ENCODE measurements at places on chromosomes 6 and 20.

DNA sequence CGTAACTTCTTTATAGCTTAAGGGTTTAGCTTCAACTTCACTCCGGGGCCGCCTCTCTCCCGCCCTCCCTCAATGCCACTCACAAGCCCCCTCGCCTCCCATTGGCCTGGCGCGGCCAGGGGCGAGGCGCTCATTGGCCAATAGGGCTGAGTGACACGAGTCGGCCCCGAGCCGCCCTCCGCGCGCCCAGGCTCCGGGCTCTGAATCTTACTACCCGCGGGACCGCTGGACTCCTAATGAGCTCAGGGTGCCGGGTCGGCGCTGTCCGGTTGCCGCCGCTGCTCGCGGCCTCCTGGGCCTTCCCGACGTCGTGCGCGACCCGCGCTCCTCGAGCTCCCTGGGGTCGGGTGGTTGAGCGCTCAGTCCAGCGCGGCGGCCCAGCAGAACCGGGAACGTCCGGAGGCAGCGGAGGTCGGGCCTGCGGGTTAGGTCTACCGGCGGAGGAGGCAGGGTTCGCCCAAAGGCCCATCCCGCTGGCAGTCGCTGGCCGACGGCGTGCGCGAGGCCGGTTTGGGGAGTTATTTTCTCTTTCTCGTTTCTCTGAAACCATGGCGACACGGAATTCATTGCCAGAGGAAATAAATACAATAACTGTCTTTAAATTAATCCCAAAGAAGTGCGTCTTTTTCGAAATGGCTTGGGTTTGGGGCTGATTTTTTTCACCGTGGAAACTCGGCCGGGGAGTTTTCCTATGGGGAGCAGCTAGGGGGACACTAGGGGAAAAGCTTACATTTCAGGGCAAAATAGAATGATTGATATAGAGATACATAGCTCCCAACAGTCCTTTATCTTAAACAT, at the start of gene SIM1:
SIM1 (minus strand) TSS at position 19 of the 798 bp plus-strand sequence. CDS start 1,453 bp downstream, outside the sequence.
- no peak for DNase-seq

GRCh38 chr20:39607141-39607540, 645.0 kb downstream of the DHX35 start:
- no peak for DNase-seq

DNA sequence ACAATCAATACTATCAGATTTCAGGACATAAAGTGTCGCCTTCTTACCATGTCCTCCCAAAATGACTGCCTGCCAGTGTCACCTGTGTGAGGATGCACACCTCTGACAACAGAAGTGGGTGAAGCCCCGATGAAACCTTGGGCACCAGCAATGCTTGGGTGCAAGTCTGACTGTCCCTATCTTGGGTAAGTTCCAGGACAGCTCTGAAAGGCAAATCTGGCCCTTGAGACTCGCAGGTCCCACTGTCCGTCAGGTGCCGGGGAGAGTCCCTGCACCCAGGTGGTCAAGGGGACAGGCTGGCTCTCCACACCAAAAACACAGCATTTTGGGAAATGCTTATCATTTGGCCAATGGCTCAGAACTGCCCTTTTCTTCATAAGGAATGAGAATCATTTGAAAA, 43.3 kb downstream of the EZR start:
- DNase-seq: no peak

DNA sequence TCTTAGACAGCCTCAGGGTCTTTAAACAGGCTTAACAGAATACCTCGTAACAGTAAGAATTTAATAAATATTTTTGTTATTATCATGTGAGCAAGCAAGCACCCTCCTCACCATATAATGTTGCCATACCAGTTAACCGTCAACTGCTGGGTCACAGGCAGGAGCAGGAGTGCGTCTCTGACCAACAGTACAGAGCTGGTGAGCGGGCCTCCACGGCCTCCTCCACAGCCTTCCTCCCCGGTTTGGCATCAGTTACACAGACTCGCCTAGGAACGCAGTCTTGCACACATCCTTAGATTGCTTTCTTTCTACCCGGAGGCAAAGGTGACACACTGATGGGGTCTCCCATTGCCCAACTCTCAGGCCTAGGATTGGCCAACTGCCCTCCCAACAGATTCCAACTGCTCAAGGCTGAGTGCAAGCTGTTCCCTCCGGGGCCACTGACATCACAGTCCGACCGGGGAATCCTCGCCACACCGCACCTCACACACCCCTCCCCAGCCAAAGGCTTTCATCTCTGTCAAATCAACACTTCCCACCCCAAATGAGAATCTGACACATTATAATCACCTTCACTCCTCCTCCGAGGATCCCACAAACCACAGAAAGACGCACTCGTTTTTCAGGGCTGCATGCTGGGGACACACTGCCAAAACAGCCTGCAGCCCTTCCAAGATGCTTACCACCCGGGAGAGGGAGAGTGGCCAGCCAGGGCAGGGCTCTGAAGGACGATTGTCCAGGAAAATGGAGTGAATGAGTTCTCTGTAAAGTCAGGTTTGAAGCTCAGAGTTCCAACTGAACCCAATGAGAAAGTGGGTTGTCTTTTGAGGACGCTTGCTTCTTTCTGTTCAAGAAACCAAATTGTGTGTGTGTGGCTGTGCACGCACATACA, 63.2 kb downstream of the PDE10A start:
- DNase-seq: no peak

- DNase-seq: no peak
These were observed 45.7 kb downstream of the TINAG start for GRCh38 chr6:54353975-54354374.
